ENCODE measurements at places on chromosomes 4 and X.

DNA sequence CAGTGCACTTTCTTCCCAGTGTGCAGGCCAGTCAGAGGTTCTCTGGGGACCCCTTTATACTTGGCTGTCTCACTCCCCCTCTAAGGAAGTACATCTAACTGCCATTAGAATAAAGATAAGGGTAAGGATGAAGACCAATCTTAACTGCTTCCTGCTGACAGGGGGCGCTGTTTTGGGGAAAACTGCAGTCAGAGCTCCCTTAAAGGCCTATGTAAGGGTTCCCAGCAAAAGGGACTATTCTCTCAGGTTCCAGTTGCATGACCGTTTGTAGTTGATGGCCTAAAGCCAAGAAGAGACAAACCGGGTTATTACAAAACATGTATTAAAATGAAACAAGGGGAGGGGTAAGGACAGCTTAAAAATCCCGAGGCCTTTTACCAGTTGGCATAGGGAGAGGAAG lies 115.6 kb upstream of the SPIN4 start:
- no peak for DNase-seq

- DNase-seq = no peak
These were observed 586.1 kb downstream of the ADGRL3 start for GRCh38 chr4:61786211-61786610.

DNA sequence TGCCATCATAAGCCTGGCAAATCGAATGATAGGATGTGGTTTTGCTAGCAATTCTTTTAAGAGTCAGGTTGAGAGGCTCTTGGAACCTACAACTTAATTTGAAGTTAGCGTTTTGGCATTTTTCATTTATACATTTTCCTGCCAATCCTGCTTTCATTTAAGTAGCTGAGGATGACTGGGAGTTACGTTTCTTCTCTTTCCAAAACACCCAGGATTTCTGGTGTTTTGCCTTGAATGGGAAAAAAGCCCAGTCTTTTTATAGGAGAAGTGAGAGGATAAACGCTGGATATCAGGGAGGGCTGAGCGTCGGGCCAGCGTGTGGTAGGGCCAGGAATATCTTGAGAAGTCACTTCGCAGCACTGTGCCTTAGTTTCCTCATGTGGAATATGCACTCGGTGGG lies 174.2 kb upstream of the HAND2 start:
- DNase-seq = no peak

- no peak for DNase-seq
These were observed 84.6 kb downstream of the RELL1 start for GRCh38 chr4:37601531-37601930.

DNA sequence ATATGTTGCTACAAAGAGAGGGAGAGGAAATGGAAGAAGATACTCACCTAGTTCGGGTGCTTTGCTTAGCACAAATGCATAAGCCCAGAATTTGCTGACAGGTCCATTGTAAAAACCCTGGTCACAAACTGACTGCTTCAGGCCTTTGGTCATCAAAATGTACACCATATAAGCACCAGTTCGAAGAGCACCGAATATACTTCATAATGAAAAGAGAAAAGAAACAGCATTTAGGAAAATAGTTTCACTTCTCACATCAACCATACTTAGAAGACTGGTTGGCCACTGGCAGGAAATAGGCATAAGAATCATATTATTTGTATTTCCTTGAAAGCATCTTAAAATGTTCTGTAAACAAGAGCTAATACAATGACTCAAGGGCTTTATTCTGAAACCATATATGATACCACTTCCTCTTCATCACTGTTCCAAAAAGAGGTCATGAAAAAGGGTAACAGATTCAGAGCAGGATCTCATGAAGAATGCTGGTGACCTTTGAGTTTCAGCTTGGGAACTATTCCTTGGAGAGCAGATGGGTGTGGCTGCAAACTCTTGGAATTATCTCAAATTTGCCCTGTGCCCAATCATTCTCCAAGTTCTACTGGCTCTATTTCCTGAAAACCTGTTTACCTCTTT lies 138.7 kb downstream of the ELOVL6 start:
- DNase-seq = no peak

DNA sequence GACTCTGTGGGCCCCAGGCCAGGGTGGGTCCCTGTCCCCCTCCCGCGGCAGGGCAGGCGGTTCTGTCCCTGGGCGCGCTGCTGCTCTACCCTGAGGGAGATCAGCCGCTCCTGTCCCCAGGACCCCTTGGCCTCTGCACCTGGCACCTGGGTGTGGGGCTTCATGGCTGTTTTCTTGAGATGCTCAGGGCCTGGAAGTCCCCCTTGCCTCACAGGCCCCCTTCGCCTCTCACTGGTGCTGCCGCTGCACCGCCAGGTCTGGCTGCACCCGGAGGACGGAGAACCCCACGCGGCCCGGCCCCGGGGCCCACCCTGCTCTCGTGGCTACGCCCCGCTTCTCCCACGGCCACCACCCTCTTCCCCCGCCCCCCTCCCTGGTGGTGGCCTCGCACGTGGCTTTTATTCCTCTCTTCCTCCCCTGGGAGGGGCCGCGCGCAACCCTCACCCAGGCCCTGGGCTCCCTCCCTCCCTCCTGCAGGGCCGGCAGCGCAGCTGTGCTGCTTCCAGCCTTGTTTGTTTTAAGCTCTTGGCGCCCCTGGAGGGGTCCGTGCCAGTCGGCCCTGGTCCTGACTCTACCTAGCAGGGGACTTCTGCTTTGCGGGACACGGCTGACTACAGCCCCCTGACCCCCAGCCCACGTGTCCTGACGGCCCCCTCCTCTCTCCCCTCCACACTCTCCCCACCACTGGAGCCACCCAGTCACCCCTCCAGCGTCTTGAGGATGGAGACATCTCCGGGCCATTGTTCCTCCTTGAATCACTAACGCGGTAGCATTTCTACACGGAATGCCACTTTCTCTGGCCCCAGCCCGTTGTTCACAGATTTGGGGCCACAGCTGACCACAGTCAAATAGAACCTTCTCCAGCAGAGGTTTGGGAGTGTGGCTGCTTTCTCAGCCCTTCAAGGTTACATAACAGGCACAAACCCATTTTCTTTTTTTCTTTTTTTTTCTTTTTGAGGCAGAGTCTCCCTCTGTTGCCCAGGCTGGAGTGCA lies 20.6 kb upstream of the CLDN24 start:
- no peak for DNase-seq

- DNase-seq = no peak
These were observed 5.0 kb upstream of the ADGRL3 start for GRCh38 chr4:61195101-61195500.

DNA sequence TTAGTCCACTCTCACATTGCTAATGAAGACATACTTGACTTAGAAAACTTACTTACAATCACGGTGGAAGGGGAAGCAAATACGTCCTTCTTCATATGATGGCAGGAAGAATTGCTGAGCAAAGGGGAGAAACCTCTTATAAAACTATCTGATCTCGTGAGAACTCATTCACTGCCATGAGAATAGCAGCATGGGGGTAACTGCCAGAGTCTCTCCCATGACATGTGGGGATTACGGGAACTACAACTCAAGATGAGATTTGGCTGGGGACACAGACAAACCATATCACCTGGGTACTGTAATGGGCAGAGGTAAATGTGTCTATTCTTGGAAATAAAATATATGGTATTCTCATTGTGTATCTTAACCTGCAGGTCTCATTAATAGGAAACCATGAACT lies 711.6 kb upstream of the GRID2 start:
- no peak for DNase-seq

- no peak for DNase-seq
These were observed 106.8 kb downstream of the FAM9B start for GRCh38 chrX:8927066-8927635.

- no peak for DNase-seq
These were observed 32.3 kb downstream of the RASL11B start for GRCh38 chr4:52894443-52894842.

DNA sequence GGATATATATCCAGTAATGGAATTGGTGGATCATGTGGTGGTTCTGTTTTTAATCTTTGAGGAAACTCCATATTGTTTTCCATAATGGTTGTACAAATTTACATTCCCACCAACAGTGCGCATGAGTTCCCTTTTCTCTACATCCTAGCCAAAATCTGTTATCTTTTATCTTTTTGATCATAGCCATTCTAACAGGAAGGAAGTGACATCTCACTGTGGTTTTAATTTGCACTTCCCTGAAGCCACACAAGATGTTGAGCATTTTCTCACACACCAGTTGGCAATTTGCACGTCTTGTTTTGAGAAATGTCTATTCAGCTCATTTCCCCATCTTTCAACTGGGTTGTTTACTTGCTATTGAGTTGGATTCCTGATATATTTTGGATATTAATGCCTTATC lies 194.9 kb downstream of the CBLL2 start:
- DNase-seq = no peak

GRCh38 chr4:105657117-105657765 lies 51.2 kb downstream of the INTS12 start:
- no peak for DNase-seq

- no peak for DNase-seq
These were observed 64.4 kb downstream of the ASMT start for GRCh38 chrX:1679238-1679637.

GRCh38 chr4:113618205-113618604 lies 143.3 kb downstream of the CAMK2D start:
- DNase-seq = no peak

DNA sequence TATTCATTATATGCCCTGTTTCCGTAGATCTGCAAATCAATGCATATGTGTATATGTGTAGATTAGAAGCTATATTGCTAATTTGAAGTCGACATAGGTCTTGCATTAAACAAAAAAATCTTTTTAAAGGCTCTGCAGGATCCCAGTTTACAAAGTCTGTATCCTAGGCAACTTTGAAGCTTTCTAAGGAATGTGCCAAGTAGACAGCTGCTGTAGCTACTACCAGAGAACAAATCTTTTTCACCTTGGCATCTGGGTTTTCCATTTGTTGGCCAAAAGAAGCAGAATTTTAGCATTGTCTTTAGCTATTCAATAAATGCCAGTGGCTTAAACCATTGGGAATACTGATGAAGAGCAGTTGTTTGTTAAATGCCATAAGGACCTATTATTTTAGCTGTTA lies 88.0 kb downstream of the NAA11 start:
- no peak for DNase-seq

- DNase-seq = no peak
These were observed 17.8 kb downstream of the ZNF185 start for GRCh38 chrX:152915541-152916241.

- DNase-seq = no peak
These were observed 189.0 kb upstream of the TTC29 start for GRCh38 chr4:147134536-147135210.

DNA sequence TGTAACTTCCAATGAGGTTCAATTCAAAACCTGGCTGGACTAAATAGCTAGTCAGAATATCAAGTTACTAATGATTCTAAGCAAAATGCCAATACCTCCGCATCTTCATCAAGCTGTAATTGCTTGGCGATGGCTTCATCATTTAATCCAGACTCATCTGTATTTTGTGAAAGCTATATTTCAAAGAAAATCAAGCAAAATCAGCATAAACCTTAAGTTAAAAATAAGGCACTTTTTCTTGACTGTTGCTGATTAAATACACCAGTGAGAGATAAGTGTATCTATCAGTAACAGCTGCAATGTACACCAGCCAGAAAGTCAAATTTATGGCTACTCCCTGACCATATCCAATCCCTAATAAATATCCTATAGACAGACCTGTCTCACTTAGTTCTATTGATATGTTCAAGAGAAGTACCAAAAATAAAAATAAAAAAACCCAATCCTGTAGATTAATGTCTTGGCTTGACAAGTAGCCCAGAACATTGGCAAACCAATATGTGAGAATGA lies 39.6 kb downstream of the RFC1 start:
- DNase-seq = no peak

- no peak for DNase-seq
These were observed 12.9 kb downstream of the TMEM131L start for GRCh38 chr4:153479101-153479500.

DNA sequence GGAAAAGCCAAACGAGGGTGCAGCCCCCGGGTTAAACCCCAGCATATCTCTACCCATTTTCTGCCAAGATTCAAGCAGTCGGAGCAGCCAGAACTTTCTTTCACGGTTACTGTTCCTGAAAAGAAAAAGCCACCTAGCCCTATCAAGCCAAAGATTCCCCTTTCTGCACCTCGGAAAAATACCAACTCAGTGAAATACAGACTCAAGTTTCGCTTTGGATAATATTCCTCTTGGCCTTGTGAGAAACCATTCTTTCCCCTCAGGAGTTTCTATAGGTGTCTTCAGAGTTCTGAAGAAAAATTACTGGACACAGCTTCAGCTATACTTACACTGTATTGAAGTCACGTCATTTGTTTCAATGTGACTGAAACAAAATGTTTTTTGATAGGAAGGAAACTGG lies 20.0 kb downstream of the FGF5 start:
- DNase-seq = no peak

- no peak for DNase-seq
These were observed 268.7 kb upstream of the GK2 start for GRCh38 chr4:79676705-79677104.

DNA sequence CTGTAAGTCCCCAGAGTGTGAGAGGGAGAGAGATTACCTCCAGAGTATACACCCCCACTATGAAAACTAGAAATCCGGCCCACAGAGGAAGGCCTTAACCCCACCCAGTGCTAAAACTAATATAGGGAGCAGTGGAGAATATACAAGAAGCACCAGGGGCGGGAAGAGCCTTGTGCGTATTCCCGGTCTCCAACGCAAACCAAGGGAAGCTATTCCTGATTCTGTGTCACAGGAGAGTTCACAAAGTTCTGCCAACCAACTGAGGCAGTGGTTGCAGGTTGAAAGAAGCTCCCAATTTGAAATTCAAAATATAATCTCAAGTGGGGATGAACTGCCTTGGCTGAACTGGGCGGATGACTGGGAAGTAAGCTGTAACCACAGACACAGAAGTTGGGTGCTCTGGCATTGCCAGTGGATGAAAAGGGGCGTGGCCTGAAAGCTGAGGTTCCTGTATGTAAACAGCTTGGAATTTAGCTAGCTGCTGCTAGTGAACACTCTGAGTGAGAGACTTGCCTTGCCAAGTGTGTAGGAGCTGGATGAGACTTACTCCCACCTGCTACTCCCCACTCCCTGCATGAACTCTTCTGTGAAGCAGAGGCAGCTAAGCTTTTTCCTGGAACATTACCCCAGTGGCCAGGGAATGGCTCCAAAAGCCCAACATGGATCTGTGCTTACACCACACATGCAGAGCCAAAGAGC lies 32.7 kb downstream of the ELF2 start:
- DNase-seq = peak; percentile 39

DNA sequence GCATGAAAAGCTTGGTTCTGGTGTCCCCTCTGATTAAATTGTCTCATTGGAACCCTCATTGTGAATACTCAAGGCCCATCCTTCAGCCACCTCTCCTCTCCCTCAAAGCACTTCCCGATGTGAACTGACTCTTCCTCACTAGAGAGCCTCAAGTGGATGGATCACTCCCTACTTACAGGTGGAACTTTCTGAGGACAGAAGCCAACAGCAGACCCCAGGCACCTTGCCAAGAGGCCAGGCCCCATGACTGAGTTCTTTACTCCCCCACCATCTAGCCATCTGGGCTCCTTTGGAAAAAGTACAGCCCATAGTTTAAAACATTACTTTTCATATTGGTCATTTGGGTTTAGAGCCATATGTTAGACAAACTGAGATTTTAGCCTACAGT lies 224.1 kb downstream of the SHROOM3 start:
- no peak for DNase-seq

Data from renal cortex interstitium (tissue), 15 donors.